ENCODE measurements at places on chromosomes 5 and 9.
A peak's percentile ranks its signal among the peaks of the same experiment; 100 is the strongest.

GRCh38 chr9:127711226-127711701 lies 4.2 kb downstream of the PTRH1 start:
- DNase-seq, result no peak

DNA sequence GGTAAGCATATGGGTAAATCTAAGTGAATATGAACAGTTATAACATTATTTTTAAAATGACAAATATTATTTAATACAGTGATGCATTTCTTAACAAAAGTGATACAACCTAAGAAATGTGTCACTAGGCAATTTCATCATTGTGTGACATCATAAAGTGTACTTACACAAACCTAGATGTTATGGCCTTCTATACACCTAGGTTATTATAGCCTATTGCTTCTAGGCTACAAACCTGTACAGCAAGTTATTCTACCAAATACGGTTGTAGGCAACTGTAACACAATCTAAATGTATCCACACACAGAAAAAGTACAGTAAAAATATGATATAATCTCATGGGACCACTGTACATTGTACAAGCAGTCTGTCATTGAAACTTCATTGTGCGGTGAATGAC lies 48.3 kb downstream of the STRBP start:
- DNase-seq, result no peak

DNA sequence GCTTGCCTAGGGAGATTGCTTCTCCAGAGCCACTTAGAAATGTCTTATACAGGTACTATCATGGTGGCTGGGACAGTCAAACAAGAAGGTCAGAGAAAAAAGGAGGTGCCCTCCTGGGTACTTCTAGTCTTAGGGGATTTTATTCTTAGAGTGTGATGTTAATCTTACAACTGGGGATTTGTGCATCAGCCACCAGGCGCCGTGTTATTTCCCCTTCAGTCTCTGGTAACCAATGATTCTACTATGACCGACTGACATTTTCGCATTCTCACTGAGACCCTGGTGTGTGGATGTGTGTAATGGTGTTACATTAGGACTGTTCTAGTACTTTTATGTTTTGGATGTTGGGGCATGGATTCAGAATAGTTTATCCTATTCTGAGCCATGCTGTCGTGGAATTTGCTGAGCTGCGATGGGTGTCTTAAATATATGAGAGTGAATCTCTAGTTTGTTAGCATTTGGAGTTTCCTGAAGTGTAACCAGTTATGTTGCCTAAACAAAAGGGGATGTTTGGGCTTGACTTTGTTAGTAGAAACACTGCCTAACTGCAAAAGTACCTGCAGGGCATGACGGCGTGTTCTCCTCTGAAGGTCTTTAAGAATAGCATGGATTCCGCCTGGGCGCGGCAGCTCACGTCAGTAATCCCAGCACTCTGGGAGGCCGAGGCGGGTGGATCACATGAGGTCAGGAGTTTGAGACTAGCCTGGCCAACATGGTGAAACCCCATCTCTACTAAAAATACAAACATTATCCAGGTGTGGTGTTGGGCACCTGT lies 175.2 kb upstream of the DAP start:
- no peak for DNase-seq

- no peak for DNase-seq
Measured at GRCh38 chr5:73722231-73722630, 96.2 kb downstream of the ARHGEF28 start.

DNA sequence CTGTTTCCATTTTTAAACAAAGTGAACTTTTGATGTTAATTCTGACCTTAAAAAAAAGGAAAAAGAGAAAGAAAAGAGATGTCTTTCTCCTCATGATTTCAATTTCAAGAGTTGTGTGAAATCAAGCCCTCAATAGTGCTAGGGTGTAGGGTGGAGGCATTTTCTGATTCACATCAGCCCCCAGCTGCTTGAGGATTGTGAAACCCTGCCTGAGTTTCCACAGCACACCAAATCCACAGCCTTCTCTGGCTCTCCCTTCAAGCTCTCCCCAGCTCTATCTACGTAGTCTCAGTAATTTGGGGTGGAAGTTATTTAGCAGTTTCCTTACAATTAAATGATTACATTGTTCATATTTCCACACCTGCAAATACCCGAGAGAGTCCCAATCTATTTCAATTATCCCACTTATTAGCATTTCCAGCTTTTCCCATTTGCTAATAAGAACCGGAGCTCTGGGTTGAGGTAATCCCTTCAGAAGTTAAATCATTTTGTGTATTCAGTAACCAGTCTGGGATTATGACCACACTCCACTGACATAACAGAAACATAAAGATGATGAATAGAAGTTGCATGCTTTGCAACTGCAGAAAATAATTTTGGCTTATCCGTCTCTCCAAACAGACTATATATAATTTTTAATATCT lies 54.9 kb downstream of the MTX3 start:
- DNase-seq, result no peak

DNA sequence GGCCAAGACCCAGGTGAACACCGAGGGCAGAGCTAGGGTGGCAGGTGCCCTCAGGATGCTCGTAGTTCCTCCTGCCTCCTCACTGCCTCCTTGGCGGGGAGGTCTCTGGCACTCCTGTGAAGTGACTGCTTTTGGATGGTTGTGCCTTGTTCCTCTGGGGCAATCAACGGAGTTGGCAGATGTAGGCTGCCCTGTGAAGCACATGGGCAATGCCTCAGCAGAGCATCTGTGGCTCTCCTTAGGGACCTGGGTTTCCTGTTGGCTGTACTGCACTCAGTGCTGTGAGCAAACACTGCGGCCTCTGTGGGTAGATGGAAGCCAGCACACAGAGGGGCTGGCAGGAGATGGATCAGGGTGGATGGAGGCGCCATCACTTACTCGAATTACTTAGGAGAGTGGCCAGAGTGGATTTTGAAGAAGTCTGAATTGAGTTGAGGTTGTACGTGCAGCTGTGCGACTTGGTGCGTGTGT lies 71.4 kb upstream of the COL5A1 start:
- peak; percentile 37 for DNase-seq

DNA sequence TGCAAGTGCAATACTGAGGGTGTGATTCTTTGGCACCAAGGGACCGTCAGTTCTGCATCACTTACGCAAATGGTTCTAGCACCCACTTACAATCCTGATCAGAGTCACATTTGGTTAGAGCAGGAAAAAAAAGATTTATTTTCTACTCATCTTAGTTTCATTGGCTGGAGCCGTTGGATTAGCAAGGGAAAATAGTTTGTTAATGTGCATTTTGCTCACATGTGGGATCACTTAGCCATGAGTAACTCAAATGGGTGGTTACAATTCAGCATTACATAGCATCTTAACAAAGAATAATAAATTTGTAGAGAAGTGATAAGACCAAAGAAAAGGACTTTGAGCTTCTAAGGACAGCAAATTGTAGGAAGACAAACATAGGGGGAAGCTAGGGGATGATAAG lies 216.9 kb downstream of the AUH start:
- no peak for DNase-seq

DNA sequence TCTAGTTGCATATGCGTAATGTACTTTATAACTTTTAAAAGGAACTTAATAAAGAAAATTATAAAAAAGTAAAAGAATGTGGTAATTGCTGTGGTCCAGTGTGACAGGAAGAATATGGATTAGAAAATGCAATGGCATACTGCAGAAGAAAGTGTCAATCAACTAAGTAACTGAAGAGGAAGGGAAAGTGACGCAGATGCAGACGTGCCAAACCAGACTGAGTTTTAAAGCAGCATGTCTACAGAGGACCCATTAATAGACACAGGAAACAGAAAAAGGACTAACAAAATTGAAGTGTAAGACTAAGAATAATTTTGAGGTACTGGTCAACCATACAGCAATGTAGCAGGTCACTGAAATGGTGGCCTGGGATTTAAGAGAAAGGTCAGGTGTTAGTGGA lies 73.3 kb downstream of the DPYSL3 start:
- no peak for DNase-seq

- no peak for DNase-seq
Measured at GRCh38 chr5:73735032-73735734, 109.2 kb downstream of the ARHGEF28 start.

DNA sequence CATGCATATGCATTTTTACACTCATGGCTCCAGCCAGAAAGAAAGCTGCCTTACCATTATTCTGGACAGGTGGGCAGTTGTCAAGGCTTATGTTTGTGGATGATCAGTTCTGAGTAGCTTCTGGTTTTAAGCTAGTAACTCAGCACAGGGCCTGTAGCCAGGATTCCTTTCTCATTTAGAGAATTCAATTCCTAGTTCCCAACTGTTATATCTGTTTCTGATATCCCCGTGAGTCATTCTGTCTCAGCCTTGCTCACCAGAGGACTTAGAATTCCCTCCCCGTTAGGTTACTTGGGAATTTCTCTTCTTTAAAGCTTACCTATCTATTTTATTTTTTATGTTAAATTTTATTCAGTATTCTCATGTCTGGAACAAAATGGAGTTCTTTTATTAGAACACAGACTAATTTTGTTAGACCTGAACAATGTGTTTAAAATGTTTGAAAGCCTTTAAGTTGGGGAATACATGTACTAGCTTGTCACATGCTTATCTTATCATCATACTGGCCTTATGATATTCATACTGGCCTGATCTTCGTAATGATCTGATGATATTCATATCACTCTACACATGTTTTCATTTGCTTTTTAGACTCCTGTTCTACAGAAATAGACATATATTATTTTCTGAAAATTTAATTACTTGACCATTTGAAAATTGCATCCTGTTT lies 47.1 kb downstream of the CAST start:
- no peak for DNase-seq

- DNase-seq, result no peak
Measured at GRCh38 chr5:140038373-140038957, 4.6 kb downstream of the NRG2 start.

- no peak for DNase-seq
Measured at GRCh38 chr5:10073441-10074104, 176.1 kb downstream of the ATPSCKMT start.

- no peak for DNase-seq
Measured at GRCh38 chr9:71303351-71303750, 181.9 kb upstream of the TRPM3 start.

GRCh38 chr5:61319388-61320146 lies 12.5 kb upstream of the ZSWIM6 start:
- no peak for DNase-seq

- DNase-seq, result no peak
Measured at GRCh38 chr9:97272072-97272471, 35.4 kb upstream of the CCDC180 start.

DNA sequence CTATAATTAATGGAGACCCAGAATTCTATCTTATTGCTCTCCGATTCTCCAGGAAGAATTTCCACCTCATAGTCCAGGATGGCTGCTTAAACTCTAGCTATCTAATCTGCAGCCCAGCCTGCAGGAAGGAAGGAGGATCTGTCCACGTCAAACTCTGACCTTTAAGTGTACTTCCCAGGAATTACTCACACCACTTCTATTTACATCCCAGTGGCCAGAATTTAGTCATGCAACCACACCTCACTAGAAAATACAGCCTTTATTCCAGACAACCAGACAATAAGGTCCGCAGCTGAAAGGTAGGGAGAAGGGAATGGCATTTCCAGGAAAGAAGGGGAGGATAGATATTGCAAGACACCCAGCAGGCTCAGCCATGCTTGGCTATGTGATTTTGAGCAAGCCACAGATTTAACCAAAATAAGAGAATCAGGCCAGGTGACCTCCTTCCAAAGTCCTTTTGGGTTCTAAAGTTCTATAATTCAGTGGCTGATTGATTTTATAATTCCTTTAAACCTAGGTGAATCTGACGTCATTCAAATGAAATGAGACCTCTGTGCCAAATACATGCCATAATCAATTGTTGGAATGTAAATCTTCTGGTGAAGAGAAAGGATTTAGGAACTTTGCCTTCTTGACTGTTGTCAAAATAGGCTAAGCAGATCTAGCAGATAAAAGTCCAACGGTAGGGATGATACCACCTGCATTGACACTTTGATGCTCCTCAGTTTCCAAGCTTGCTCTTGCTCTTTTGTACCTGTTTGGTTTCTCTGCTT lies 3.7 kb upstream of the DENND1A start:
- DNase-seq, result no peak

DNA sequence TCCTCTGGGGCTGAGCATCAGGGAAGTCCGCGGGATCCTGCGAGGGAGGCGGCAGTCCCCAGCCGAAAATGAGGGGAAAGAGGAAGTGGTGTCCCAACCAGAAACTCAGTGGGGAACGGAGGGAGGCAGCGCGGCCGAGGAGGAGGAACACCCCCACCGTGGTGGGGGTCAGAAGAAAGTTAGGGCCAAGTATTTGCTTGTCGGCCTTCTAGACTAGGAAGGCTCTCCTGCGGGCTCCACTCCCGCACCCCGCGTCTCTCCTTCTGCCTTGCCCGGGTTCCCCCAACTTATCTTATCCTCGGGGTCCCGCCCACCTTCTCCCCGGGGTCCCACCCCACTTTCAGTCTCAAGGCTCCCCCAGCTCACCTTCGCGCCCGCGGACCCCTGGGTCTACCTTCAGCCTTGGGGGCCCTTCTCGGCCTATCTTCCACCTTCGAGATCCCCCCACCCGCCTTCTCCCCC lies 557 bp upstream of the PHF2 start:
- DNase-seq, result peak; percentile 86

DNA sequence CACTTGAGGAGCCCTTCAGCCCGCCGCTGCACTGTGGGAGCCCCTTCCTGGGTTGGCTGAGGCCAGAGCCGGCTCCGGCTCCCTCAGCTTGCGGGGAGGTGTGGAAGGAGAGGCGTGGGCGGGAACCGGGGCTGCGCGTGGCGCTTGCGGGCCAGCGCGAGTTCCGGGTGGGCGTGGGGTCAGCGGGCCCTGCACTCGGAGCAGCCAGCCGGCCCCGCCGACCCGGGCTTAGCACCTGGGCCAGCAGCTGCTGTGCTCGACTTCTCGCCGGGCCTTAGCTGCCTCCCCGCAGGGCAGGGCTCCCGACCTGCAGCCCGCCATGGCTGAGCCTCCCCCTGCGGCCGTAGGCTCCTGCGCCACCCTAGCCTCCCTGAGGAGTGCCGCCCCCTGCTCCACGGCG lies 6.2 kb upstream of the SHB start:
- no peak for DNase-seq

DNA sequence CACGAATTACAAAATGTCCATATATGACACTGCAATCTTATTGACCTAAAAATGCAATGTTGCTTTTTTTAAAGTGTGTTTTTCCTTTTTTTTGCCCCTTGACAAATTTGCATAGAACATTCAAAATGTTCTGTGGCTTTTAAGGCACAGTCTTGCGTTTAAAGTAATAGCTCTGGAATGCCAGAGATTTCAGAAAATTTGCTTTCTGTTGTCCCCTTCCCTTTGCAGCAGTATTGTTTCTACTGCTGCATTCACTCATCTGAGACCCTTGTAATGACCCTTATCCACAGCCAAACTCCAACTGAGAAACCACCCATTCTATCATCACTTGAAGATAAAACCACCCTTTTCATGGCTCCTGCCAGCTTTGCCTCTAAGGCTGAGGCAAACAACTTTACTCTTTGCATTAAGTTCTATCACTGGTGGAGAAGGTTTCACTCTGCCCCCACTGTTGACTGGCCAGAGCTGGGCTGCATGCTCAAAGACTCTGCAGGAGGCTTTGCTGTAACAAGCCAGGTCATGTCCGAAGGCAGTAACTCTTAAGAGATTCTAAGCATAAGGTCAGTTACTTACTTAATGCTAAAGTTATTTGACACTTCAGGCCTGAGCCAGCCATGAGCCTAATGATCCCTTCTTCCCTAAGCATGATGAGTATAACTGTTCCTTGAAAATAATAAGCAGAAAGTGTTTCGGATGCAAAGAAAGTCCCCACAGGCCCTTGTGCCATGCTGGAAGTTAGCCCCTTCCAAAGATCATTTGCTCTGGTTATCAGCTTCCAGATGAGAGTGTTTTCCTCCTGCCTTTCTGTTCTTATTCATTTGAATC lies 101.9 kb downstream of the CD180 start:
- DNase-seq, result no peak
